ENCODE measurements at places on chromosomes 11 and 22.

GRCh38 chr11:85718991-85719807 is 33.2 kb upstream of the CCDC89 start:
- peak; percentile 99 for DNase-seq

DNA sequence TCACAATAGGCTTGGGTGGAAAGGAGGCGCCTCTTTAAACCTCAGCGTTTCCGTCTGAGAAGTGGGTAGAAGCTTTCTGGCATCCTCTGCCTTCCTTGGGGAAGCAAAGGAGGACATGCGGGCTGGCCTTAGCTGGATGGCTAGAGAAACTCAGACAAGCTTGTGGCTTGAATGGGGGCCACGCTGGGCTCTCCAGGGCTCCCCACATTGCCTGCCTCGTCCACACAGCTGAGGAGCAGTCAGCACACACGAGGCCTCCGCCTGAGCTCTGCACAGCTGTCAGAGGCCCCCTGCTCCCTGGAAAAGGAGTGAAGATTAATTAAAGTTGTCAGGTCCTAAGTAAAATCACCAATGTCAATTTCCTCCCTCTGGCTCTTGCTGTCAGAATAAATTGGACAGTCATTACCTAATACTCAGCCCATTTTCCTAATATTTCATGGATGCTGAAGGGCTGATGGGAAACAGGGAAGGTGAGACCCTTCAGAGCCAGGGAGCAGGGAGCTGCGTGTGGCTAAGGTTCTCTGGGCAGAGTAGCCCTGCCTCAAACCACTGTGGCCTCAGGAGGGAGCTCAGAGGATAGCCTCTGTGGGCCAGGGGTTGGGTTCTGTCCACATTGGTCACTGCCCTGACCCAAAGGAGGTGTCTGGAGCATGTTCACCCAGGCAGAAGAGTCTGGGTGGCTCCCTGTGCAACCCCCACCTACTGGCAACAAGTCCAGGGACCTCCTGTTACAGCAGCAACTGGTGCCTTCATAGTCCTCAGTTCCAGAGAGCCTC is 118.3 kb upstream of the CD82 start:
- no peak for DNase-seq

GRCh38 chr11:110453684-110454354 is 24.1 kb downstream of the FDX1 start:
- no peak for DNase-seq

- no peak for DNase-seq
Observed at GRCh38 chr11:57358543-57358961, 20.4 kb downstream of the P2RX3 start.

- no peak for DNase-seq
Observed at GRCh38 chr11:133928628-133929059, 28.1 kb downstream of the IGSF9B start.

DNA sequence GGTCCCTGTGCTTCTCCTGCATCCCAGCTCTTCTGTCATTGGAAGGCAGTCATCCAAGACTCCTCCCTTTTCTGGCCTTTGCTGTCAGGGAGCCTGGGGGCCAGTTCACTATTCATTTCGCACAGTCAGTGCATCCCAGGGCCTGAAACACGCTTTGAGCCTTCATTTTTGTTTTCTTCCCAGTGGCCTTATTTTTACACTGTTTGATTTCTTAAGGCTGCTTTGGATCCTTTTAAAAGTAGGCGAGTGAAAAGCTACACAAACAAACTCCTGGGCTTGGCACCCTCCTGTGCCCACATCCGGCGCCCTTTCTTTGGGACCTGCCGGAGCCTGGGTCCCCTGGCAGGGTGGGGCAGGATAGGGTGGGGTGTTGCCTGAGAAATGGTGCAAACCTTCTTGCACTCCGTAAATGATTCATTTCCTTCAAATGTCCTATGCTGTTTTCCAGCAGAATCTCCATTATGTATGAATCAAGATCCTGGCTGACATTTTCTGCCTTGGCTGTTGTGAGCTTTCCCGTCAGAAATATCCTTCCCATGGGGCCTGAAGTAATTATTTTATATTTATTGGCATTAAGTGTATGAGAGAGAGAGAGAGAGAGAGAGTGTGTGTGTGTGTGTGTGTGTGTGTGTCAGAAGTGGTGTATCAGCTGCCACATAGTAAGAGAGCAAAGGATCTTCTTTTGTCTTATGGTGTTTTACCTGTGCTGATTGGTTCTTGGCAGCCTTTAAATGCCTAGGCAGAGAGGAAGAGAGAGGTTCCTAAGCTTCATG is 45.6 kb downstream of the BCR start:
- peak; percentile 74 for DNase-seq

- no peak for DNase-seq
Observed at GRCh38 chr11:131998020-131998419, 627.6 kb downstream of the NTM start.

DNA sequence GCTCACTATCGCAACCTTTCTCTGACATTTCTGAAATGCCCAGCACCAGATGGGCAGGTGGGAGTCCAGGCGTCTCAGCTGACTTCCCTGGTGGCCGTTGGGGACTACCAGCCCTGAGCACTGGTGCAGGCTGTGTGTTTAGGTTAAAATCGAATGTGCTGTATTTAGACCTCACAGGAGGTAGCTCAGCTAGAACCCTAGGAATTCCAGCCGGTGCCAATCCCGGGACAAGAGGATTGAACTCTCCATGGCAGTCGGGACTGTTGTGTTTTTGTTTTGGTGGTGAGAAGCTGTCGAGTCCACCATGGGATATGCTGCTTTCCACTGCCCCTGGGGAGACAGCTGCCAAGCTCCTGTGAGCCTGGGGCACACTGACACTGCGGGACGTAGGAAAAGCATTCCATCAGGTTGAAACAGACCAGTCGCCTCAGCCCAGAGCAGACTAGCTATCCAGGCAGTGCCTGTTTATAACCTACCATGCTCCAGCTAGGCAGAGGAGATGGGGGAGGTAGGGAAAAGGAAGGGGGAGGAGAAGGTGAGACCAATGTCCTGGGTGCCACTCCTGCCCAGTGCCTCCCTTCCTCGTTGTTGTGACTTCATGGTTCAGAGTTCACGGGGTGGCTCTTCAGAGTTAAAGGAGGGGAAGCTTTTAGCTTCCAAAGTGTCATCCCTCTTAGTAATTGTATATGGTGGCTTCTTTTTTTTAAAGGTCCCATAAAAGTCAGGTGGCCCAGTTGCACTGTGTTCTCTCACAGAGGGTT is 53.0 kb downstream of the MICAL2 start:
- DNase-seq, result no peak

GRCh38 chr11:47915374-47915773 is 65.0 kb upstream of the PTPRJ start:
- DNase-seq, result no peak

- DNase-seq, result no peak
Observed at GRCh38 chr22:22015631-22016030, 33.0 kb upstream of the TOP3B start.

DNA sequence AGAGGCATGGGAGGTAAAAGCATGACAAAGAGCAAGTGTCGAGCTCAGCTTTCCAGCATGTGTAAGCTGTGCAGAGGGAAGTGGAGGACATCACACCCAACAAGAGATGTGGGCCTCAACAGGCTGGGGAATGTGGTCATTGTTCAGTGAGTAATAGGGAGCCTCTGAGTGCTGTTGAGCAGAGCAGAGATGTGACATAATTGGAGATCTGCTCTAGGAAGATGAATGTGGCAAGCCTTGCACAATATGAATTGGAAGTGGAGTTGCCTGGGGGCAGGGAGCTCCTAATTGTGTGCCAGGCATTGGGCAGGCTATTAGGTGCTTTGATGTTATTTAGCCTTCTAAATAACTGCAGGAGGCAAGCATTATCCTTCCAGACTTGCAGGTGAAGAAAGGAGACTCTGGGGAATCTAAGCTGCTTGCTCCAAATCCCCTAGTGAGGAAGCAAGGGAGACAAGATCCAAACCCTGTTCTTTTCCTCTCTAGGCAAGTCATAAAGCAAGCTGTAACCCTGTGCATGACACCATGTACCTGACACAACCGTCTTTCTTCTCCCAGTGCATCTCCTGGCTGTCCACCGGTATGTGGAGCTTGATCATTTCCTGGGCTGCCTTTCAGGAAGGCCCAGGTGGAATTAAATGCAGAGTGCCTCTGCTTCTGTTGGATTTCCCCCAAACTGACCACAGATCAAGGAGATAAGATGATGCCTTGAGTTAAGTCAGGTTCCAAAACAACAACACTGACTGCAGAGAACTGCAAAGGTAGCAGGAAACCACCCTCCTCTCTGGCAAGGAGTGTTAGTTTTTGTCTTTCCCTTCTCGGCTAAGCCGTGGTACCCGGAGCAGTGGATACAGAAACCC is 221.4 kb downstream of the TENM4 start:
- no peak for DNase-seq

DNA sequence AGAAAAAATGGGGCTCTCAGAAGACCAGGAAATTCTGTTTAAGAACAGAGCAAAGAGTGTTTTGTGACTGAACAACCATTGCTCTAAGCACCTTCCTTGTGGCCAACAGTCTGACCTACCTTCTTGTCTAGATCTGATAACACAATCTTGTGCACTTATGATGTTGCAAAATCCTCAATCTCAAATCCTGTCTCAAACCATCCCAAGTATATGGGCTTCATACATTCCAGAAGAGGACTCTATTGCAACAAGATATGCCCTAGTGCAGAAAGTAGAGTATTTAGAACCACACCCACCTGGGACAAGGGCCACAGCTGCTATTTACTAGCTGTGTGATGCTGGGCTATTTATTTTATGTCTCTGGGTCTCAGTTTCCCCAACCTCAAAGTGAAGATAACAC is 27.1 kb downstream of the RASSF10 start:
- DNase-seq, result no peak

DNA sequence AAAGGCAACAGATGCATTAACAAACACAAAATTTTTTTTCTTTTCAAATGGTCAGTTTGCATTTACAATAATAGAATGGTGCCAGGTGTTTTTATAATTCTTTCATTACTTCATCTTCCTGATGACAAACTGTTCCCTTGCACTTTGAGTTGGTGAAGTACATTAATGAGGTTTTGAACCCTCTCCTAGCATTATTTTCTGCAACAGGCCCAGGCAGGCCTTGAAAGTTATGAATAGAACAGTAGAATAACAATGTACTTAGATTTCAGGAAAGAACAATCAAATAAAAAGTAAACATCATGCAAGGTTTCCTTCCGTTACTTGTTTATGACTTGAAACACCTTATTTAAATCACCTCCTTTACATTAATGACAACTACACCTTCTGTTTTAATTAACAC is 9.6 kb downstream of the BTG4 start:
- DNase-seq, result no peak

DNA sequence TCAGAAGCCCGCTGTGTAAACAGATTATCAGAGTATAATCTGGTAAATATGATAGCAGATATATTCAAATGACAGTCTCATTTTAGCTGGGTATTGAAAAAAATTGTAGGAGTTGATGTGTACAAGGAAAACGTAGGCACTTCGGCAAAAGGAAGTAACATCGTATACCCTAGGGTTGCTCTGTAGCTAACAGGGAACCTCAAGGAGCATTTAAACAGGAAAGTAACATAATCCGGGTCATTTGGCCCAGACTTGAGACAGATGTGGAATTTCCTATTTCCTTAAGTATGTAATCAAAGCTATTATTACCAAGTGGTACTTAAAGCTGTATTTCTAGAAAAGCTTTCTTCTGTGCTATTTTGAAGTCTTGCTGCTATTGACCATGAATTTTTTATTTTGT is 215.6 kb downstream of the DDX10 start:
- DNase-seq, result no peak

GRCh38 chr22:28017558-28017820 is 98.4 kb upstream of the PITPNB start:
- DNase-seq, result no peak

DNA sequence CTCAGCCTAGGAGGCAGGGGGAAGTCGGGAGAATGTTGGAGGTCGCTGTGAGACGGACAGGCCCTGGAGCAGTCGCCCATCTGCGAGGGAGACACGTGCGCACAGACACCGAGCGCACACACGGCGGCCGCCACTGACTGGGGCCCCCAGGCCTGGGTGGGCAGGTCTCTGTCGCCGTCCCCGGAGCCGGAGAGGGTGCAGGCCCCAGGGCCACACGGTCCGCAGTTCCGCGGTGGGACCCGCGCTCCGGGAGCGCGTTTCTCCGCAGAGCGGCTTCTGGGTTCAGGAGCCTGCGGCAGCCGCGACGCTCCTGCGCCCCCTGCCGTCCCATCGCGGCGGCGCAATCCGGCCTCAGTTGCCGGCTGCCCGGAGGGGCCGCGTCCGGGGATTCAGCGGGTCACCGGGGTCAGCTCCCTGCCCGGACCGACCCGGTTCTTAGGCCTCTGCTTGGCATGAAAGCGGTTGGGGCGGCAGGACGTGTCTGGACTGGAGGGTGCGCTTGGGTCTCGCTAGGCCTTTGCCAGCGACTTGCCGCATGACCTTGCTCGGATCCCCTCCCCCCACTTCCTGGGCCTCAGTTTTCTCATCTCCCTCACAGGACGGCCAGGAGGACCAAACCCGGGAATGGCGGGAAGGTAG is 31.2 kb downstream of the PDE2A start:
- no peak for DNase-seq

DNA sequence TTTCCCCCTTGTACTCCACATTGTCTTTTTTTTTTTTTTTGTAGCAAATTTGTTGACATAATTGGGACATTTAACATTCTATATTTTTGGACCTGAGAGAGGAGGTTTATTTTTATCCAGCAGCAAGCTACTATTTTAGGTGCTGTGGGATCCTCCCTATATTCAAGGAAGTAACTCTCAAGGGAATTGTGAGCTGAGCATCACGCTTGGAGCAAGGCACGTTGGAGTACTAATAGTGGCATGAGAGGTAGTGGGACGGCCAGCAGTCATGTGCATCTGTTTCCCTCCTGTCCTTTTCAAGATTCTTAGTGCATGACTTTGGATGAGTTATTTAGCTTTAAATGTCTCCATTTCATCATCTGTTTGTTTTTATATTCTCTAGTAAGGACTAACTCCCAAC is 52.3 kb downstream of the EXT2 start:
- DNase-seq, result no peak

DNA sequence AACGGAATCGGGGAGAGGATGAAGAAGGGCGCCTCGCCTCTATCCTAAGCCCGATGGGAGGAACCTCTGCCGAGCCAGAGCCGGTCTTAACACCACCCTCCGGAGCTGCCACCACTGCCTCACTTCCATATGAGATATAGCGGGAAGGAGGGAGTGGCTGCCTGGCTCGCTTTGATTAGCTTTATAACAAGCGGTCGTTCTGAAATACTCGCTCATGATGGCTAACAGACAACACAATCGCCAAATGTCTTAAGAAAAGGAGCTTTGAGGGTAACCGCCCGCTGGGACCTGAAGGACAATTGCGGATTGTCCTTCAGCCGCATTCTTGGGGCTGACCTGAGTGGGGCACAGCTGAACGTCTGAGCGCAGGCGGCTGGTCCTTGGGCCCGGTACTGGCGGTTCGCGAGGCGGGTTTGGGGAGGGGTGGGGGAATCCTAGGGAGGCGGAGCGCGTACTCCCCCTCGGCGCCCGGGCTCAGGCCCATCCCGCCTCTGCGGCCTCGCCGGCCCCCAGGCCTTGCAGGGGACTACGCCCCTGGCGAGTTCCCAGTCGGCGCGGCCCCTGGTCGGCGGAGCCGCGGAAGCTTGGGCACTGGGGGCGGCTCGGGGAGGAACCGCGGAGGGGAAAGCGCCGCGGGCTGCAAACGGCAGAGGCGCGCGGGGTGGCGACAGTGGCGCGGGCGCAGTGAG is at the start of gene PLAAT5:
TSS of gene PLAAT5 (minus strand) at position 617 of the 689 bp plus-strand sequence. CDS start at position 484, 133 bp downstream.
- DNase-seq, result no peak
